ENCODE measurements at places on chromosomes 3 and 15.
A peak's percentile ranks its signal among the peaks of the same experiment; 100 is the strongest.

DNA sequence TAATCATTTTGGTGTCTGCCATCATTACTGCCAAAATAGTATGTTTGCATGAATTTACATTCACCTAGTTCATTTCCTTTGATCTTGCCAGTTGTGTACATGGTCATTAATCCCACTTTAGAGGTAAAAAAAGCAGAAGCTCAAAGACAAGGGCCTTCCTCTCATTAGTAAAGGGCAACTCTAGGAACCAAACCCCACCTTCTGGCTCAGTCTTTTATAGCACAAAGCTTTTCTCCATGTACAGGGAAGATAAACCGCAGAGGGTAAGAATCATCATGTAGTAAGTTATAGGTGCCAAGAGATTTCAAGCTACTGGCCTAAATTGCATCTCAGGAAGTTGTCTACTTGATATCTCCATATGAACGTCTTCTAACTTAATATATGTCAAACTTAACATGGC lies 19.3 kb upstream of the SPG21 start:
- DNase-seq = no peak

DNA sequence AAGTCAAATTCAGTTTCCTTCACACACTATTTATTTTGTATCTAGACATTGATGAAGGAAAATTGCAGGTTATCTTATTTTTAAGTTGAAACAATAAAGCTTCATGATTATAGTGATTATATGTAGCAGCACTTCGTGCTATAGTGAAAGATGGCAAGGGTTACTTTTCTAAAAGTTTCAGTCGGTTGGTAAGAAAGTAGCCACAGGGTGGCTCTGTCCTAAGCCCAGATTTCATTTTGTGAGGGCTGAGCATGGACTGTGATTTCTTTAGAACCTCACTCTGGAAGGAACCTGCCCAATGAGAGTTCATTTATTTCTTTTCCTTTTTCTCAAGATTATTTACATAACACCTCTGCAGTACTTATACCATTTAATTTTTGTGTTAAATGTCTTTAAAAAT lies 66.5 kb downstream of the NME9 start:
- DNase-seq = no peak

DNA sequence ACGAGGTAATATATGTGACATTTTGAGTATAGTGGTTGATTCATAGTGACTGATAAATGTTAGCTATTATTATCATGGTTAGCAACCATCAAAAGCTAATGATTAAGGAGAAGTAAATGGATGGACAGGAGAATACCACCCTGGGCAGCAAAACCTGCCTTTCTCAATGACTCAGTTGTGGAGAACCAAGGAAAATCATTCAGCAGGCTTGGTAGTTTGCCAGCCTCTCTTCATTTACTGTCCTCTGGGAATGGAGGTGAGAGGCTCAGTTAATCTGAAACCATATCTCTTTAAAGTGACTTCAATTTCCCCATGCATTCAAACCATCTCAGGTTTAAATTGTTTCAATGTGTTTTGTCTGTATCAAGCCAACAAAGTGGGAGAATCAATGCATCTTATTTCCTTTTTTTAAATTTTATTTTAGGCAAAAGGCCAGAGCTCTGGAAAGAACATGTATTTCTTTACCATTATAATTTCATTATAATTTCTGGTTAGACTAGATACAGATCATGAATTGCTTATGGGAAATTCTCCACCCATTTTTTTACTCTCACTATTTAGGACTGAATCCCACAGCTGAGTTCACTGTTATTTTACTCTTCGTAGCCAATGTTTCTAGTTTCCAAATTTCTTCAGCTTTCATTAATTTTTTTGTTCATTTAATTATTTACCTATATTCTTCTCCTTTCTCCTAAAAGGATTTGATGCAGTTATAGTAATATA lies 2.7 kb downstream of the TM4SF18 start:
- no peak for DNase-seq

GRCh38 chr3:10432931-10433330 lies 72.5 kb downstream of the ATP2B2 start:
- no peak for DNase-seq

DNA sequence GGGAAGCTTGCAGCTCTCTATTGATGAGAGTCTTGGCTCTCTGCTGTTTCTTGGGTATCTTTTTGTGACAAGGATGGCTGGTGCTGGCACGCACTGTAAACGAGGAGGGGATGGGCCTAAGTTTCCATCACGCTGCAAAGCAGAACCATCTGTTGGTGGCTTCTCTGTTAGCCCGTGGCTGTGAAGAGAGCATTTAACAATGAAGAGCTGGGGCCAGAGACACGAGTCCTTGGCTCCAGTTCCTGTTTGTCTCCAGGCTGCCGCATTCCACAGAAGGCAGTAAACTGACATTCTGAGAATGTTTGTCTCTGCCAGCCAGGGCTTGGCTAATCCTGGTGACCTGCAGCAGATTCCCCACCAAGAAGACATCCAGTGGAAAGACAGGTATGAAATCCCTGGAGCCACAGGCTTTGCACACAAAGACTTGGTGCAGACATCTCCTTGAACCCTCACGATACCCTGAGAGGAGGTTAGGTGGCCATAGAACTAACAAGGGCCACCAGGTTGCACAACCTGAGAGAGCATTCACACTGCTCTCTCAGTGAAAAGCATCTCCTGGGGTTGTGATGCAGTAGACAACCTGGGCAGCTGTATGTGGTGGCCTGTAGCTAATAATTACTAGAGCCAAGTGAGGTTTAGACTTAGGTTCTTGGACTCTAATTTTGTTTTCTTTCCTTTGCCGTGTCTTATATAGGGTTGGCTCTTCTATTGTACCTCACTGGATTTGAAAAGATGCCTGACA lies 130.9 kb downstream of the ASB7 start:
- no peak for DNase-seq

DNA sequence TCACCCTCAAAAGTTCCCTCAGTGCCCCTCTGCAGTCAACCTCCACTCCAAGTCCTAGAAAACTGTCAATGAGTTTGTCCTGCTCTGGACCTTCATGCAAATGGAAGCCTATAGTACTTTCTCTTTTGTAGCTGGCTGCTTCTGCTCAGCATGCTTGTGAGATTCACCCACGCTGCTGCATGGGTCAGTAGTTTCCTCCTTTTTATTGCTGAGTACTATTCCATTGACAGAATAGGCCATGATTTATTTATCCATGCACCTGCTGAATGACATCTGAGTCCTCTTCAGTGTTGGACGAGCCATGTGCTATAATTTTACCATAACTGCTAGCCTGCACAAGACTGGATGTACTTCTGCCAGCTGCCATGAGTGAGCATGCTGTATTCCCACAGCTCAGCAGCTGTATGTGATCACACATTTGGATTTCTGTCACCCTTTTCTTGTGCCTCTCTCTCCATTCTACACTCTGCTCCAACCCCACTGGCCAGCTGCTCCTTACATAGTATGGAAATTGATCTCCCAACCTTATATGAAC lies 26.3 kb downstream of the CDCP1 start:
- no peak for DNase-seq

GRCh38 chr15:57821826-57822225 lies 115.3 kb downstream of the POLR2M start:
- DNase-seq = no peak

DNA sequence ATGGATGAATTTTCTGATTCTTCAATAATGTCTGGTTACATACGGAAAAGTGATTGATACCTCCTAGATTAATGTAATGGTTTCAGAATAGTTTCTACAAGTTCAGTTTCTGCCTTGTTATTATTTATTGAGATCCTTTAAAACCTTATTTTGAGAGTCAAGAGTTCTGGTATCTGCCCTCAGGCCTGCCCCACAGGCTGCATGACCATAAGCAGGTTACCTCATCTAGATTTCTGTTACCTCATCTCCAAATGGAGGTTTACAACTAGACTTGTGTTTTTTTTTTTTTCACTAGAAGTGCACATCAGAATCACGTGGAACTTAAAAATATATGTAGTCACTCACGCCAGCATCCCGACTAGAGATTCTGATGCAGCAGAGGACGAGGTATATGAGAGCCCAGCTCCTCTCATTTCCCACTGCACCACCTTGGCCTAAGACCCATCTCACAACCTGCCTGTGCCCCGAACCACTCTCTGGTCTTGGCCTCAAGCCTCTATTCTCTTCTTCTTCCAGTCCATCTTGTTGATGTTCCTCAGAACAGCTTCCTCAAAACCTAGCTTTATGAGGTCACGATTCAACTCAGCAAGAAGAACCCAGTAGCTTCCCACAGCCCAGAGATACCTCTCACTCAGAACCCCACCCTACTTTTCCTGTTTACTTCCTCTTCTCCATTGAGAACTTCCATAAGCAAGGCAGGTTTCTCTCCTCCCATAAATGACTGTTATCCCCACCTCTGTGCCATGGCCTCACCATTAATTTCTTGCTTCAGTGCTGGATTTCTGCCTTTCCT lies 353.4 kb downstream of the CHST2 start:
- DNase-seq = no peak

DNA sequence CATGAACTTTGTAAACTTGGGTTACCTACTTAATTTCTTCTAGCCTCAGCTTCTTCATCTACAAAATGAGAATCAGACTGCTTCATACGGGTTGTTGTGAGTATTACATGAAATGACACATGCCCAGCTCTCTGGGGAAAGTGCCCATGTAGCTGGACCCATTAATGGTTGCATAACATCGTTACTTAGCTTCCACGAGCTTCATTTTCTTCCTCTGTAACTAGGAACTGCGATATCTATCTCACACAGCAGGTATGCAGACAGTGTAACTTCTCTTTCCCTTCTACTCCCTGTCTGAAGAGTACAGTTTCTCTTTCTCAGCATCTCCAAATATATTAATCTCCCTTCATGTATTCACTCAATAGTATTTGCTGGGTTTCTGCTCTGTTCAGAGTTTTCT lies 37.9 kb upstream of the DLG1 start:
- DNase-seq = no peak

GRCh38 chr3:72848703-72849081 lies 447 bp upstream of the SHQ1 start:
- no peak for DNase-seq

DNA sequence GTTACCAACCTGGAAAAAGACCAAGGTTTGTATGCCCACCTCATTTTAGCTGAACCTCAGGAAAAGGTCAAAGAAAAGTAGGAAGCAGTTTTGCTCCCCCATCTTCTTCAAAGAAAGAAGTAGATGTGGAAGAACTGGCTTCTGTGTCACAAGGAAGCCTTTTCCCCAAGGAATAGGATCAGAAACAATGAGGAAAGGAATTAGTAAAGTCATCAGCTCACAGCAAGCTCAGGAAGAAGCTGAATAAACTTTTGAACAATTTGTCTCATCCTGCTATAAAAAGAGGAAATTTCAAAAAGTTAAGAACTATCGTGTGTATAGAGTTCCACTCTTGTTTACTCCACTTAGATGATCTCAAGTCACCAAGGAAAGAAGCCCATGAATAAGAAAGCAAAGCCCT lies 174.2 kb downstream of the PDE8A start:
- no peak for DNase-seq

DNA sequence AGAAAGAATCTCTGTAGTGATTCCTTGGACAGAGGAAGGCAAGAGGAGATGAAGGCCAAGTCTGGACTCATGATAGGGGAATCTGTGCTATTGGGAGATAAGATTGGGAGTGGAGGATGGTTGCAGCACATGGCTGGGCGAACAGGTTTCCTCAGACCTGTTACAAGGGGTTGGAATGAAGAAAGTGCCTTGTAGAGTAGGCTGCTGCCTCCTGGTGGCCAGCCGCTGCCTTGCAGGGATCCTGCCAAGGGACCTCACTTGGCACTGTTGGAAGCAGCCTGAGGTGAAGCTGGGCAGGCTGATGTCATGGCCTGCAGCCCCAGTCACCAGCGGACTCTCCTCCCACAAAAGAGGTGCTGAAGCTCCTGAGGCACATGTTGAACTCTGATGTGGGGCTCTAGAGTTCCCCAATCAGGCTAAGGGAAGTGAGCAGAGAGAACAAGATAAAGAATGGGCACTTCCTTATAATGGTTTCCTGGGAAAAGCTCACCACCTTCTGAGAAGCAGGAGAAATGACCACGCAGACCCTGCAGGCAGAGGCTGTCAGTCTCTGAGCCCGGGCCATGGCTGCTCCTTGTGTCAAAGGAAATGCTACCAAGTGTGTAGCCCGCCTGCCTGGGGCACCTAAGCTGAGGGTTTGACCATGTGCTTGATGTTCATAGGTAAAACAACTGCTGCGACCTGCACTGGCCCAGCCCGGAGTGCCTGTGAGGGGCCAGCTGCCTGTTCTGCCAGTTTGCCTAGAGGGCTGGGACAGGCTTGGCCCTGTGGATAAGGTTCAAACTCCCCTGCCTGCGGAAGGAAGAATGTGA lies 1.6 kb upstream of the TEX264 start:
- peak; percentile 20 for DNase-seq

Data from COR-L47 (cell line).